ENCODE measurements at places on chromosomes 2 and 18.

- no peak for DNase-seq
These were observed 30.3 kb downstream of the ICA1L start for GRCh38 chr2:202841090-202841867.

- no peak for DNase-seq
These were observed 104.8 kb upstream of the SLC8A1 start for GRCh38 chr2:40556739-40557138.

DNA sequence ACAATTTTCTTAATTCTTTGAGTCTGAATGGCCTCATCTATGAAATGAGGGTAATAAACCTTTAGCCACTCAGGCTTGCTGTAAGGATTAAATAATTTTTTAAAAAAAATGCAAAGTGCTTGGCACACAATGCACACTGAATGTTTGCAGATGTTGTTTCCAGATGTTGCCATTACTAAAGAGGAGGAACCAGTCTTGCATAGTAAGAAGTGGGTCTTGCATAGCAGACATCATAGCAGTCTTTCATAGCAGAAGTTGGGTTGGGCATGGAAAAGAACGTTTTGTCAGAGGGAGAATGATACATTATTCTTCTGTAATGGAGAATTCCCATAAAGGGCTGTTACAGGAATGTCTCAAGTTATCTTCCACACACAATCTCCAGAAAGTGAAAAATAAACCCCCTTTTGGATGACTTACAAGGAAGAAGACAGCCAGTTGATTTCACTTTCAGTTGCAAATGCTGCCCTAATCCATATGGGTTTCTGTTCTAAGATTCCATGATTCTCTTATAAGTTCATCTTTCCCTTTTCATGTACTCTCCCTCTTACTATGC is 327.7 kb downstream of the SUCLG1 start:
- no peak for DNase-seq

DNA sequence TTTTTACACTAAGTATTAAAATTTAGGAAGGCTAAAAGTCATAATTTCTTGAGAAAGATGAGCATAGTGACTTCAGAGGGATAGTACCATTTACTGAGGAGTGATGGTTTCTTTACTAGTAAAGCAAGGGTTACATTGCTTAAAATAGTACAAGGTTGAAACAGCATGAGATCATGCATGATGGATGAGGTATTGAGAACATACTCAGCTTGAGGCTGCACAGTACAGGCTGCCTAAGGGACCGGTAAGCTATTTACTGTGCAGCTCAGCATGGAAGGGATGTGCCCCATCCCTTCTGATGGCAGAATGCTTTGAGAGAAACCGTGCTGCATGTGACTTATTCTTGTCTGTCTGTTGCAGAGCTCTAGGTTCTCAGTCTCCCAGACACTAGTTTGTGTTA is 122.1 kb downstream of the EML6 start:
- DNase-seq = no peak

GRCh38 chr2:183678908-183679307 is 554.7 kb downstream of the NUP35 start:
- no peak for DNase-seq

DNA sequence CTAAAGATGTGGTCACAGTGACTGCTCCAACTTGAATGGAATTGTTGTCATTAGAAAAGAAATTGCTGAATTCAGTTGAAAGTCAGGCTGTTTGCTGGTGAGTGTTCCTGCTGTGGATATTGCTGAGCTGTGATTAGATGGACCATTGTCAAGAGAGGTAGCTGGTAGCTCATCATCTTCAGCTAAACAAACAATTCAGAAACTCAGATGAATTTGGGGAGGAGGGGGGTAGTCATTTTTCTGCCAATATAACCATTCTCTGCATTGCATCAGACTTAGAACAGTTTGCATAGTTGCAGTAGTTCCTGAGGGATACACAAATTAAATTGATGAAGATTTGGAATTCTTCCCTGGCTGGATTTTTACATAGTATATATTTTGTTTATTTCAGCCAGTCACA is 108.3 kb downstream of the MTCL1 start:
- DNase-seq = no peak

- no peak for DNase-seq
These were observed 369.3 kb downstream of the ARHGAP15 start for GRCh38 chr2:143498496-143498895.

GRCh38 chr2:112809112-112809511 is 24.8 kb upstream of the IL1A start:
- DNase-seq = no peak

GRCh38 chr2:11669454-11670291 is at the start of gene NTSR2:
TSS of gene NTSR2 (minus strand) at chr2:11670195. CDS start at chr2:11670129, 66 bp downstream.
- DNase-seq = no peak

DNA sequence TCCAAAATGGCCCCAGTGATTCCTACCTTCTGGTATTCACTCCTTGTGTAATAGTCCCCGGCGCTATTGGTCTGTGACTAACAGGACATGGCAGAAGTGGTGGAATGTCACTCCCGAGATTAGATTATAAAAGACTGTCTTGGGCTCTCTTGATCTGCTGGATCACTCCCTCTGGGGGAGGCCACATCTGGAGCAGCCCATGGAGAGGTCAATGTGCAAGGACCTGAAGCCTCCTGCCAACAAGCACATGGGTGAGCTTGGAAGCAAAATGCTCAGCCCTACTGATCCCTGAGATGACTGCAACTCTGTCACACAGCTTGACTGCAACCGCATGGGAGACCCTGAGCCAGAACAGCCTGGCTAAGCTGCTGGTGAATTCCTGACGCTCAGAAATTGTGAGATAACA is 94.3 kb upstream of the GLI2 start:
- DNase-seq = no peak

DNA sequence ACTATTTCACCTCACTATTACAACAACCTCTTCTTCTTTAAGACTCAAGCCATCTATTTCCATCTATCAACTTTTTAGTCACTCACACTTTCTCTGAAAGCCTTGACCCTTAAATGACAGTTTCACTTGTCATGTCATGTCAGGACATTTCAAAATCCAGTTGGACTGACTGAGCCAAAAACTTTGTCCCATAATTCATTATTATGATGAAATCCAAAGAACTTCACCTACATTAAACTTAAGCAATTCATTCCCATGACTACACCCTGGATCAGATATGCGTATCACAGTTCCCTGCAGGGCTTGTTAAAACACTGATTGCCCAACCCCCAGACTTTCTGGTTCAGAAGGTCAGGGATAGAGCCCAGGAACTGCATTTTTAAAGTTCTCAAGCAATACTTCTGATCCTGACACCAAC is 26.5 kb downstream of the LDAH start:
- no peak for DNase-seq

GRCh38 chr2:88747990-88748389 is 56.5 kb downstream of the RPIA start:
- DNase-seq = no peak

DNA sequence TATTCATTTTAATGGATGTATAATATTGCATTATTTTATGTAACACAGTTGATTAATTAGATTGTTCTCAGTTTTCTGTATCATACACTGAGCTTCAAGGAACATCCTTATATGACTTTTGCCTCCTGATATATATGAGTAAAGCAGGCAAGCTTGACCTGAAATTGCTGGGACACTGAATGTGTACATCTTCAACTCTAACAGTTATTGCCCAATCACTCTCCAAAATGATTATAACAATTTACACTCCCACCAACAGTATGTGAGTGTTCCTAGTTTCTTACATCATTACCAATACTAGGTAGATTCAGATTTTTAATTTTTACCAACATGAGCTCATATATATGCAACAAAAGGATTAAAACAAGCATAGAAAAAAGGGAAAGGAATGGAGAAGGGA is 379.4 kb downstream of the SETBP1 start:
- DNase-seq = no peak

DNA sequence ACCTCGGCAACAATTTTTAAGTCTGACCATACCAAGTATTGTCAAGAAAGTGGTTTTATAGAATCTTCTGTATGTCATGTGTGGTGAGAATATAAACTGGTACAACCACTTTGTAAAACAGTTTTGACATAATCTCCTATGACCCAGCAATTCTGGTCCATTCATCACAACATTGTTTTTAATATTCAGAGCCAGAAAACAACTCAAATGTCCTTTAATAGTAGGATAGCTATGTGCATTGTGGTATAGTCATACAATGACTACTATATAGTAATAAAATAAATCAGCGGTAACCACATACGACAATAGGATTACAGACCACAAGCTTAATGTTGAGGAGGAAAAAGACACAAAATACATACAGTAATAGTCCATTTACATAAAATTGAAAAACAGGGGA is 175.2 kb upstream of the SPATS2L start:
- no peak for DNase-seq

DNA sequence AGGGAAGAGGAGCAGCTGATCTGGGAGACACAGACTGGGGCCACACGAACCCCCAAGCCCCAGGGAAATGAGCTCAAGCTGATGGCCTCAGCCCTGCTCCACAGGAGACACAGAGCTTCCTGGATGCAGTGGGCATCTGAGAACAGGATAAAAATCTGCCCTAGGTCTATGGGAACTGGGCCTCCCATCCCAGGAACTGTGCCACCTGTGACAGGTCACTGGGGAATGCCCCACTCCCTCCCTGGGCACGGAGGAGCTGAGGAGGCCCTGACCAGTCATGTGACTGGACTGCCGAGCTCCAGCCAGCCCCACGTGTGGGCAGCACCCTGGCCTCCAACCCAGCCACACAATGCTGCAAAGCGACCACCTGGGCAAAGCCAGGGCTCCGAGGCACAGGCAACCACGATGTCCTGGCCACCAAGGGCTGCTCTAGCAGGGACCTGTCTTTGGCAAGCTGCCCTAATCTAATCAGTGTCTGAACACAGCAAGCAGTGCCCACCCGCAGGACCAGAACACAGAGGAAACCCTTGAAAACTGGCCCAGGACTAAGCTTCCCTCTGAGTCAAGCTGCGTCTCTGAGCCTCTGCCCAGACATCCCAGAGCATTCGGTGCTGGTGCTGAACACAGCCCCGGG is 57.8 kb upstream of the ID2 start:
- no peak for DNase-seq
